ENCODE measurements at places on chromosomes 2 and 18. TPM values are rescaled to one million over a fixed set of nuclear protein-coding genes. Genes with fewer than 3 reads are reported as not detected.

Gene FAP
- polyA plus RNA-seq, result 1.8 TPM

Gene PER2
- 6.0 TPM for polyA plus RNA-seq

Gene TUBA4B
- 12.2 TPM for polyA plus RNA-seq

Gene KLHL29
- polyA plus RNA-seq, result 3.1 TPM

Gene ALKAL2
- 13.4 TPM for polyA plus RNA-seq

Gene BCL11A
- 1.5 TPM for polyA plus RNA-seq

Gene KCMF1
- polyA plus RNA-seq, result 15.8 TPM

Gene LONRF2
- polyA plus RNA-seq, result 0.71 TPM

DNA sequence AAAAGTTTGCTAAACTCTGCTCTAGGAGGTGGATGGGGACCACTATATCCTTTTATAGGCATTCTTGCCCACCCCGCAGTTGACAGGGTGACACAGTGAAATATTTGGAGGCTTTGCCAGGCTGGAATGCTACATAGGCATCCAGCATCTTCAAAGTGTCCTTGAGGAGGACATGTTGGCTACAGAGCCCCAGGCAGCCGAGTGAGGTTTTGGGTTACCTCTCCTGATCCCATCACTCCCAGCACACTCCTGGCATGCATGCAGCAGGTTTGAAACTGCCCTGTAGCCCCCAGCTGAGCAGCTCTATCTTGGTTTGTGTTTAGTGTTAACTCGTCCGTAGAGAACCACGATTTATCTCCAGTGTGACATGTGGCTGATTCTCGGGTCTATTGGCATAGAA is 7.3 kb downstream of the FOSL2 start:
- no peak for DNase-seq
- H3K36me3 ChIP-seq, result peaks cover 9% of the 10 kb centered on the region
- H3K4me1 ChIP-seq, result peaks cover 23% of the 10 kb centered on the region
- no peak overlapping the region for H3K27ac ChIP-seq

DNA sequence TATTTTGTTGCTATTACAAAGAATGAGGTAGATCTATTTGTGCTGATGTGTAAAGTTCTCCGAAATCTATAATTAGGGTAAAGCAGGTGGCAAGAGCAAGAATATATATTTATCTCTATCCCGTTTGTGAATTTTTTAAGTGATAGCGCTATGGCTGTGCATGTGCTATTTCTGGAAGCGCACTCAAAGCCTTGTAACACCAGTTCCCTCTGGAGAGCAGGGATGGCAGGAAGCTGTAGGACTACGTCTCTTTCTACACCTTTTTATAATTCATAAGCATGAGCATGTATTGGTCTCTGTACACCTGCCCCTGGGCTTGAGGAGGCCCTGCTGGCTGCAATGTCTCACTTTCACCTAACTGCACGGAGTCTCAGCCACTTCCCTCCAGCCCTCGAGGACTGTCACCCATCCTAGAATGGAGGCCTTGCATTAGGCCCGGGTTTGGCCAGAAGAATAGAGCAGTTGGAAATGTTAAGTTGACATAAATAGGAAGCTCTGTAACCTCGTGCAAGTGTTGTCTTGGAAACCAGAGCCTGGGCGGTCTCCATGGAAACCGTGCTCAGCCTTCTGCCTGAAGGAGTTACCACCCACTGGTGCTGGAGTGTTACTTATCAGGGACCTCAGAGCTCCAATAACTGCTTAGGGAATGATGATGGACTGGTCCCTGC is 20.9 kb downstream of the ITM2C start:
- H3K36me3 ChIP-seq, result no peaks in the 10 kb centered on the region
- H3K27ac ChIP-seq, result no peak overlapping the region
- DNase-seq, result peak; percentile 83
- peaks cover 7% of the 10 kb centered on the region for H3K4me1 ChIP-seq
- H3K4me3 ChIP-seq, result no peak overlapping the region

GRCh38 chr2:219782737-219783348 is 155.4 kb downstream of the SLC4A3 start:
- no peaks in the 10 kb centered on the region for H3K4me1 ChIP-seq
- H3K27ac ChIP-seq, result no peak overlapping the region
- no peaks in the 10 kb centered on the region for H3K36me3 ChIP-seq
- no peaks in the 10 kb centered on the region for H3K27me3 ChIP-seq
- H3K4me3 ChIP-seq, result no peak overlapping the region
- DNase-seq, result no peak

DNA sequence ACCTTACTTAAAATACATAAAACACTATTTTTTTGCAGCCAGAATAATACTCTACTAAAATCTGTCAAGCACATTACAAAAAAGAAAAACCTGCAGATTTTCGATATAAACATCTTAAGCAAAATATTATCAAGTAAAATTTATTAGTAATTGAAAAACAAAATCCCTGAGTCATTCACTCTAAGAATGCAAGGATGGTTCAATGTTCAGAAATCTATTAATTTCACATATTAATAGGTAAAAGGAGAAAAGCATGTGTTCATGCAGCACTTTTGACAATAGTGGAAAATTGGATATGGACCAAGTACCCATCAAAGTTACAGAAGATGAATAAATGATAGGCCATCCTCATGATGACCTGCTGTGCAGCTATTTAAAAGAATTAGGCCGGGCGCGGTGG is 66.2 kb upstream of the OTOS start:
- no peak overlapping the region for H3K4me3 ChIP-seq
- no peaks in the 10 kb centered on the region for H3K36me3 ChIP-seq
- no peaks in the 10 kb centered on the region for H3K4me1 ChIP-seq
- no peak overlapping the region for H3K27ac ChIP-seq
- DNase-seq, result no peak

DNA sequence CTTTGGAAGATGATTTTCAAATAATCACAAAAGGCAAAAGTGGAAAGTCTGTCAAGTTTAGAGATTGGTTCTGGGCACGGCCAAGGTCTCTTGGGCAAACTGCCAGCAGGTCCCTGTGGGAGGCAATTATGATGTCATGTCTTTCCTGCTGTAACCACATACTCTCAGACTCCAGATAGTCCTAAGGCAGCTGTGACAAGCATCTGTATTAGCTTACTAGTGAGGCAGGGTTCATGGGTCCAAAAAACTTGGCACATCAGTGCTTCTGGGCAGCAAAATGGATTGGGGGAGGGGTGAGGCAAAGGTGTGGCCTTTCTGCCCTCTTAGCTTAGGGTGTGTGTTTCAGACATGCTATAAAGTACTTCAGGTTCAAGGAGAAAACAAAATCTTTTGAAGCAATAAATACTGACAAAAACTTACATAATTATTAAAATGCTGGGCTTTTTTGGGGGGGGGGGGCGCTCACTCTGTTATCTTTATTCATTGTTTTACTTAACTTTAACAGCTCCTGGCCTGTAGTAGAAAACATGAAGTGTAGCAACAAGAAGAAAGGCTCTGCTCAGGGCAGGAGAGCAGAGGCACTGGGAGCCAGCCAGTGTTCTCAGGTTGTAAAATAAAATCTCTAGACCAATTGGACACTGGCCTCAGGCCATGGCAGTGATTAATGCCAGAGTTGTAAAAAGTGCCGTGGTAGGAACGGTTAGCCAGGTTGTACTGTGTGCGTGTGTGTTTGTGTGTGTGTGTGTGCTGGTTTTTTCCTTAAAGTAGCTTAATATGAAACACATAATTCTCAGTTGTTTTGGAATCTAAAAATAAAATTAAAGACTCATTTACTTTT is 14.3 kb upstream of the TANC1 start:
- peak; percentile 85 for DNase-seq
- H3K4me3 ChIP-seq, result no peak overlapping the region
- H3K27ac ChIP-seq, result peak overlapping the region; percentile 46
- peaks cover 3% of the 10 kb centered on the region for H3K4me1 ChIP-seq
- no peaks in the 10 kb centered on the region for H3K27me3 ChIP-seq
- no peaks in the 10 kb centered on the region for H3K36me3 ChIP-seq

- no peaks in the 10 kb centered on the region for H3K36me3 ChIP-seq
- H3K27me3 ChIP-seq, result no peaks in the 10 kb centered on the region
- H3K4me1 ChIP-seq, result peaks cover 8% of the 10 kb centered on the region
Measured at GRCh38 chr2:7634409-7634808, 717.2 kb downstream of the RNF144A start.

DNA sequence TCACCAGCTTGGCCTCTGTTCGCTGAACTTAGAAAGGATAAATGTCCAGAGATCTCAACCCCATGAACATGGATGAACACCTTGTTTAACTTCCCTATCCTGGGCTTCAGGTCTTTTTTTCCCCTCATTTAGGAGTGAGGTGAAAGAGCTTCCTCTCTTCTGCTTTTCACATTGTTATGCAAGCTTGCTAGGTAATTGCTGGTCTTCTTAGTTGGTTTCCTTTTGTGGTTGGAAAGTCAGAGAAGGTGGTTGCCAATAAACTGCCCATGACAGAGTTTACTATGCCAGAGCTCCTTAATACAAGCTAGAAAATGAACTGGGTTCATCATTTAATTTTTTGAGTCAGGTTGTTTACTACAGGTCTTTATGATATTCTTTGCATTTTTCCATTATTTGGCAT is 16.6 kb downstream of the SLC9A4 start:
- H3K27ac ChIP-seq, result no peak overlapping the region
- no peak overlapping the region for H3K4me3 ChIP-seq
- no peaks in the 10 kb centered on the region for H3K36me3 ChIP-seq
- H3K27me3 ChIP-seq, result no peaks in the 10 kb centered on the region

DNA sequence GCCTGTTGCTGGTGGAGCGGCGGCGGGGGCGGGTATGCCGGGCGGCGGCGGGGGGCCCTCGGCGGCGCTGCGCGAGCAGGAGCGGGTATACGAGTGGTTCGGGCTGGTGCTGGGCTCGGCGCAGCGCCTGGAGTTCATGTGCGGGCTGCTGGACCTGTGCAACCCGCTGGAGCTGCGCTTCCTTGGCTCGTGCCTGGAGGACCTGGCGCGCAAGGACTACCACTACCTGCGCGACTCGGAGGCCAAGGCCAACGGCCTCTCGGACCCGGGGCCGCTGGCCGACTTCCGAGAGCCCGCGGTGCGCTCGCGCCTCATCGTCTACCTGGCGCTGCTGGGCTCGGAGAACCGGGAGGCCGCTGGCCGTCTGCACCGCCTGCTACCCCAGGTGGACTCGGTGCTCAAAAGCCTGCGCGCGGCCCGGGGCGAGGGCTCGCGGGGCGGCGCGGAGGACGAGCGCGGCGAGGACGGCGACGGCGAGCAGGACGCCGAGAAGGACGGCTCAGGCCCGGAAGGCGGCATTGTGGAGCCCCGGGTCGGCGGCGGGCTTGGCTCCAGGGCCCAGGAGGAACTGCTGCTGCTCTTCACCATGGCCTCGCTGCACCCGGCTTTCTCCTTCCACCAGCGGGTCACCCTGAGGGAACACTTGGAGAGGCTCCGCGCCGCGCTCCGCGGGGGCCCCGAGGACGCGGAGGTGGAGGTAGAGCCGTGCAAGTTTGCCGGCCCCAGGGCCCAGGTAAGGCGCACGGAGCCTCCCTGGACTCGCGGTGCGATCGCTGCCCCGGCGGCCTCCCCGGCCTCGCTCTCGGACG is 1.0 kb downstream of the ZCCHC2 start:
- peaks cover 12% of the 10 kb centered on the region for H3K27me3 ChIP-seq
- H3K4me3 ChIP-seq, result peak overlapping the region; percentile 89

GRCh38 chr2:49753344-49753985 is 599.1 kb upstream of the FSHR start:
- H3K27ac ChIP-seq, result no peak overlapping the region
- no peak overlapping the region for H3K4me3 ChIP-seq
- no peak for DNase-seq
- H3K27me3 ChIP-seq, result no peaks in the 10 kb centered on the region
- H3K4me1 ChIP-seq, result no peaks in the 10 kb centered on the region

DNA sequence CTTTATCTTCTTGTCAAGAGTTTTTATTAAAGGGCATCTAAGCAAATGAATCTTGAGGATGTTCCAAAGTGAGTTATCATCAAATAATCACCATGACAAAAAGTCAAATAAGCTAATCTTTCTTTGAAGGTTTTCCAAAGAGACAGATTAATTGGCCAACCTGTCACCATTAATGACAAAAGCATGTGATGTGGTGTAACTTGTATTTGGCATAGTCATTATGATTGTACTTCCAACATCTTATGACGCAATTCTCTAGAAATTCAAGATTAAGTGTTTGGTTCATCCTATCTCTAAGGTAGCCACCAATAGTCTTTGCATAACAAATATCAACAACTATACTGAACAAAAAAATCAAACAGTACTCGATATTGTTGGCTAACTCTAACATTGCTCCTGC is 28.6 kb downstream of the RBMS1 start:
- H3K4me3 ChIP-seq, result no peak overlapping the region
- DNase-seq, result no peak
- no peaks in the 10 kb centered on the region for H3K27me3 ChIP-seq
- peaks cover 35% of the 10 kb centered on the region for H3K4me1 ChIP-seq

GRCh38 chr18:9547782-9548181 is 66.6 kb downstream of the PPP4R1 start:
- H3K4me1 ChIP-seq, result peaks cover 3% of the 10 kb centered on the region
- H3K4me3 ChIP-seq, result no peak overlapping the region
- H3K36me3 ChIP-seq, result peaks cover 39% of the 10 kb centered on the region
- DNase-seq, result peak; percentile 50
- no peak overlapping the region for H3K27ac ChIP-seq
- H3K27me3 ChIP-seq, result no peaks in the 10 kb centered on the region

DNA sequence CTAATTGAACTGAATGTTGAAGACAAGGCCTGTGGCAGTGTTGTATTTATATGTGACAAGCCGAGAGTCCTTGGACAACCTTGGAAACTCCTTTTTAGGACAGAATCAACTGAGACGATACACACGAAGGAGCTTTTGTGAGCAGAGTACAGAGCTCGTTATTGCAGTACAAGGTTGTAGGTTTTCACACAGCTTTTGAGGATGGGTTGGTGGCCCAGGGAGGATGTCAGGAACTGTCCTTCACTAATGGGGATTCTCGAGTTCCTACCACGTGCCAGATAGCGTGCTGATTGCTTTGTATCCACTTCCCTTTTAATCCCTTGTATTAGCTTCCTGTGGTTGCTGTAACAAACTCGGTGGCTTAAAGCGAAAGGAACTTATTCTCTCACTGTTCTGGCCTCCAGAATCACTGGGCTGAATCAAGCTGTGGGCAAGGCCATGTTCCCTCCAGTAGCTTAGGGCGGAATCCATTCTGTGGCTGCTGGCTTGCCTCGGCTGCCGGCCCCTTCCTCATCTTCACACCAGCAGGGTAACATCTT is 20.2 kb downstream of the INPP4A start:
- no peak overlapping the region for H3K4me3 ChIP-seq
- H3K27ac ChIP-seq, result peak overlapping the region; percentile 24
- no peaks in the 10 kb centered on the region for H3K36me3 ChIP-seq
- no peaks in the 10 kb centered on the region for H3K27me3 ChIP-seq
- no peak for DNase-seq

GRCh38 chr2:204268971-204269370 is 276.3 kb upstream of the PARD3B start:
- no peak overlapping the region for H3K4me3 ChIP-seq
- H3K27ac ChIP-seq, result no peak overlapping the region
- peaks cover 2% of the 10 kb centered on the region for H3K4me1 ChIP-seq
- no peaks in the 10 kb centered on the region for H3K36me3 ChIP-seq
- no peaks in the 10 kb centered on the region for H3K27me3 ChIP-seq

- no peak for DNase-seq
- H3K27ac ChIP-seq, result no peak overlapping the region
- no peaks in the 10 kb centered on the region for H3K4me1 ChIP-seq
- no peak overlapping the region for H3K4me3 ChIP-seq
Measured at GRCh38 chr2:14297340-14297739, 335.2 kb upstream of the LRATD1 start.
